ENCODE measurements at places on chromosomes 16 and 17.

DNA sequence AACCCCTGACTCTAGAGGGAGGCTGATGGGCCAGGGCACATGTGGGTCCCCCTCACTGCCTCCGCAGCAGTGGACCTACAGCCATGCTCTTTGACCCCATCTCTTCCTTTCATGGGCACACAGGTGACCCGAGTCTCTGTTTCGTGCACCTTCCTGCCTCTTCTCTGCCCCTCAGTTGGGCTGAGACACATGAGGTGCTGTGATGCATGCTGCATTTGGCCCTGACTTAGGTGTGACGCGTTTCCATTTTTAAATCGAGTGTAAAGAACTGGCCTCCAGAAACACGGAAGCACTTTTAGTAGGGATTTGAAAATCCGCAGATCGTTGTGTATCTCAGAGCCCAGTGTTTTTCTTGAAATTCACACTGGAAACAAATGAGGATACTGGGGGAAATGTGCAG is 24.6 kb downstream of the C16orf90 start:
- DNase-seq = no peak

GRCh38 chr16:12609937-12610699 is 193.6 kb downstream of the CPPED1 start:
- DNase-seq = no peak

DNA sequence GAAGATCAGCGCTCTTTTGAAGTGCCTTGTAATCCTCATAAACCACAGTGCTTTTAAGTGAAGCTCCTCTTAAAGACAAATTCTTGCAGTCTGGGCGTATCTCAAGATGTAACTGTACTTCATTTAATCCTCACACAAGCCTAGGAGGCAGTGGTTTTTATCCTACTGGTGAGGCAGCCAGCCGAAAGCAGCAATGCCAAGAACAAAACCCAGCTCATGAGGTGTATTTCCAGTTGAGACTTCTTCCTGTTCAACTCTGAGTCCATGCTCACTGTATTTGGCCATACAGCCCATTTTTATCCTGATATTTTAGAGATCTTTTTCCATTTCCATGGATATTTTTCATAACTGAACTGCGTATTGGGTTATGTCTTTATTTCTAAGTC is 13.7 kb downstream of the CTRB2 start:
- no peak for DNase-seq

GRCh38 chr16:60027351-60027750 is 1293.2 kb upstream of the GOT2 start:
- DNase-seq = no peak

DNA sequence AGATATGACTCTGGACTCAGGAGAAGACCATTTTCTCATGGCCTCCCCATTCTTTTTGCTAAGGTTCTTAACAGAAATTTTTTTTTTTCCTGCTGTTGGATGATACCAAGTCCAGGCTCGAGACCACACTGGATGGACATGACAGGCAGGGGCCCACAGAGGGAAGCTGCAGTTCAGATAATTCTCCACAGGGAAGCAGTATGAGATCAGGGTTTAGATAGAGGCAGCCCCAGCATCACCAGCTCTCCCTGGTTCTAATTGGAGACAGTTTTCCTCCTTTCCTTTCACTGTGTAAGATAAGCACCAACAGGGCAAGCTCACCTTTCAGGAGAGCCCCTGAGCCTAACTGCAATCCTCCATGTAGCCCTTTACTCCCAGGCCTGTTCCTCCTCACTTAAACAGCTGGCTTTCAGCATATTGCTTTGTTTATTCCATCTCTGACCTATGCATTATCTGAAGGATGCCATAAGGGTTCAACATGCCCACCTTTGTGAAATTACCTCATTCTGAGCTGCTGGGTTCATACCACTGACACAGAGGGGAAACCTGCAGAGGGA is 108.1 kb downstream of the SNX11 start:
- peak; percentile 75 for DNase-seq

DNA sequence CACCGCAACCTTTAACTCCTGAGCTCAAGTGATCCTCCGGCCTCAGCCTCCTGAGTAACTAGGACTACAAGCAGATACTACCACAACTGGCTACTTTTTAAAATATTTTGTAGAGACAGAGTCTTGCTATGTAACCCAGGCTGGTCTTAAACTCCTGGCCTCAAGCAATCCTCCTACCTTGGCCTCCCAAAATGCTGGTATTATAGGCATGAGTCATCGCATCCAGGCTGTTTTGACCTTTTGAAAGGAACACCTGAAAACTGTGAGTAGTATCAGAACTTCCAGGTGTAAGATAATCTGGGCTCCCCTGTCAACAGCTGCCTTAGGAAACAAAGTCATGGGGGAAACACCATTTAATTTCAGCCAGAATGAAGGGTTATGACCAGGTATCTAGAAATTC is 77.5 kb downstream of the CYTH1 start:
- DNase-seq = no peak

GRCh38 chr16:69199382-69199781 is 12.4 kb downstream of the SNTB2 start:
- DNase-seq = no peak

- no peak for DNase-seq
Measured at GRCh38 chr17:43134774-43135453, 9.8 kb upstream of the BRCA1 start.

DNA sequence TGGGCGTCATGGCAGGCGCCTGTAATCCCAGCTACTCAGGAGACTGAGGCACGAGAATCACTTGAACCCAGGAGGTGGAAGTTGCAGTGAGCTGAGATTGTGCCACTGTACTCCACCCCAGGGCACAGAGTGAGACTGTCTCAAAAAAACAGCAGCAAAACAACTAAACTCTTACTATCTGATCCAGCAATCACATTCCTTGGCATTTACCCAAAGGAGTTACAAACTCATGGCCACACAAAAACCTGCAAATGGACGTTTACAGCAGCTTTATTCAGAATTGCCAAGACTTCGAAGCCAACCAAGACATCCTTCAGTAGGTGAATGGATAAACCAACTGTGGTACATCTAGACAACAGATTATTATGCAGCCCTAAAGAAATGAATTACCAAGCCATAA is 4.0 kb downstream of the SIAH1 start:
- no peak for DNase-seq

DNA sequence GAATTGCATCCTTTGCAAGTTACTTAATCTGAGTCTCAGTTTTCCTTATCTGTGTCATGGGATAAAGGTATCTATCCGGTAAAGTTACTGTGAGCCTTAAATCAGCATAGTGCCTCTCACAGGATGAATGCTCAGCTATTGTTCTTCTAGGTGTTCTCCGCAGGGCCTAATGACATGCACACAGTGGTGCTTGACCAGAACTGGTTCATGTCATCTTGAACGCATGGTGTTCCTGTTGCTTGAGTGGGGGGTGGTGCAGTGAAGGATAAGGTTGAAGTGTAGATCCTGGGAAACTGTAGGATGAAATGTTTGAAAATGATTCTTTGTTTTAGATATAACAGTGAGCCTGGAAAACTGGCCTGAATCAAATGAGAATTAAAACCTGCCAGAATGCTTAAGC is 4.0 kb downstream of the KRT40 start:
- DNase-seq = no peak

DNA sequence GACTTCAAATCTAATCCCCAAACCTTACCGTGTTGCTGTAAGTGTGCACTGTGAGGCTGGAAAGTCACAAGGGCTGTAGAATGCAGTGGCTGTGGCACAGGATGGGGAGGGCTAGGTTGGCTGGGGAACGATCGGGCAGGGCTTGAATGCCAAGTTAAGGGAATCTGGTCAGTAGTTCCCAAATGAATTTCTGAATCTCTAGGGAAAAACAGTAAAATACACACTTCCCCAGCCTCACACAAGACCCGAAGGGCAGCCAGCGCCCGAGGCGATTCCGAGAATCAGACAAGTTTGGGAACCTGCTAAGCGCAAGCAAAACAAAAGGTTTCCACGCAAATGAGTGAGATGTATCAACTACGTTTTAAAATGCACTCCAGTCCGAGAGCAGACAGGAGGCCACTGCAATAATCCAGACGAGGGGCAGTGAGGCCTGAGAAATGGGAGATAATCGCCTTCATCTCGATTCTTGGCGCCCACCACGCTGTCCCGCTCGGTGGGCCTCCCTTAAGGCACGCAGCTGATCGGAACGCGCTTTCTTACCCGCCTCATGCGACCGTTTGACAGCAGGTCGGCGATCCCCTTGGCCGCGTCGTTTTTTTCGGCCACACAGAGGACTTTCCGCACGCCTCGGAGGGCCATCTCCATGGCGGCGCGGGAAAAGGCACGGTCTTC is 599 bp downstream of the TOP3A start:
- DNase-seq = peak; percentile 27

DNA sequence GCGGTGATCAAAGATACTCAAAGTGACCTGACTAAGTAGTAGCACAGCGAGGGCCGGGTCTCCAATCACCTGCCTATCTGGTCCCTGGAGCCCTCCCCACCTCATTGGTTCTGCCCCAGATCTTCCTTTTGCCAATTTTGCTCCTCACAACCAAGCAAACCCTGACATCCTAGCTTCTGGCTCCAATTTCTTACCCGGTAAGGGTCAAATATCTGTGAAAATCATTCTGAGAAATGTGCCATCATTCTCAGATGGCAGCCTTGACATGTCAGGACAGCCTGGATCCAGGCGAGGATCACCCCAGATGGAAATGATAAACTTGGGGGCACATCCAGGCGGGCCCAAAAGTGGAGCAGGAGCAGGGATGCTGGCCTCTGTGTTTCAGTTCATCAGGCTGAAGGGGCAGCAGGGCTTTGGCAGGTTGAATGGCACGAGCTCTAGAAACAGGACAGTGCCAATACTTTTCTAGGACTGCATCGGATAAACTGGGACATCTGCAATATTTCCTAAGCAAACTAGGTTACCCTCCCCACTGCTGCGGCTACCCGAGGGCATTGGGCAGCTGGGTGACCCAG is 83.9 kb downstream of the SHISA6 start:
- no peak for DNase-seq

DNA sequence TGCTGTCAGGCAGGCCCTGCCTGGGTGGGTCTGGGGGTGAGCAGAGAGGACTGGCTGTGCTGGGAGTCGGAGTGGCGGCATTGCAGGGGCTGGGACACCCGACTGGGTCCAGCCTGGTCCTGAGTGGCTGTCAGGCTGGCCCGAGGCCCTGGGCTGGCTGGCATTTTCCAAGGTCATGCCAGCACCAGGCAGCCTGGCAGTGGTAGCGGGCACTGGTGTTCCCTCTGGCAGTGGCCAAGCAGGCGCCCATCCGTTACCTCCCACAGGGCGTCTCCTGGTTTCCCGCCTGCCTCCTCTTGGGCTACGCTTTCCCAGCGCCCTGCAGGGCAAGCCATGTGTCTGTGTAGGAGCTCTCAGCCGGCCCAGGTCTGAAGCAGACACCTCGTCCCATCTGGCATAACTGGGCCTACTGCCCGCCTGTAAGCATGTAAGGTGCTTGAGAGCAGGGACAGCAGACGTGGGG is 5.7 kb upstream of the PKMYT1 start:
- no peak for DNase-seq

DNA sequence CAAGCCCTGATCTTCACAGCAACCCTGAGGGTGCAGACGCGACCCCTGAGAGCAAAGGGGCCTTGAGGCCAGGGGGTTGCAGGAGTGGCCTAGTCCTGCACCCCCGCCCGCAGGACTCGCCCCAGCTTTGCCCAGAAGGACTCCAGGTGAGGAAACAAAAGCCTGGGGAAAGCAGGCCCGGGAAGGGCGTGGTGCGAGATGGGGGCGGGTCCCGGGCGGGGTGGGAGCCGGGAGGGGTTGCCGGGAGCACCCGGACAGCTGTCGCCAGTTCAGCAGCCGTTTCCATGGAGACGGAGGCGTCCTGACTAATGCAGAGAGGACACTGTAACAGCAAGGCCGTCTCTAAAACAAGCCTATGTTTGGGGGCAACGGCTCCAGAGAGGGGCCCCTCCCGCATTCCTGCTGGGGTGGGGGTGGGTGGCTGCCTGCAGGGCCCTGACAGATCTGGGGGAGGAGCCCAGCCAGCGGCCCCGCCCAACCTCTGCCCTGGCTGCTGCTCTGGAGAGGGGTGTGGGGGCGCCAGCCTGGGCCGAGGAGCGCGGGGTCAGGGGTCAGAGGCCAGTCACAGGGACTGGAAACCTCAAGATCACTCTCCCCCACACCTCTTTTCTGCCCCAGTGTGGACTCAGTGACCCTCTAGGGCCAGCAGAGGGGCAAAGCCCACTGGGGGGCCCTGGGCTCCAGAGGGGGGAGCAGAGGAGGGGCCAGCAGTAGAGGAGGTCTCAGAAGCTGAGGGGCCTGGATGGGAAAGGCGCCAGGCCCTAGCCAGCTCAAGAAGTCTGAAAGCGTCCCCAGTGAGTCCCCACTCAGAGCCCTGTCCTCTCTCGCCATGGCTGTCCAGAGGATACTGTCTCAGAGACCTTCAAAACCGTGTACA is 3.1 kb upstream of the TPPP3 start:
- peak; percentile 58 for DNase-seq

- DNase-seq = peak; percentile 71
Measured at GRCh38 chr16:3094289-3095027, 4.6 kb downstream of the ZSCAN10 start.

DNA sequence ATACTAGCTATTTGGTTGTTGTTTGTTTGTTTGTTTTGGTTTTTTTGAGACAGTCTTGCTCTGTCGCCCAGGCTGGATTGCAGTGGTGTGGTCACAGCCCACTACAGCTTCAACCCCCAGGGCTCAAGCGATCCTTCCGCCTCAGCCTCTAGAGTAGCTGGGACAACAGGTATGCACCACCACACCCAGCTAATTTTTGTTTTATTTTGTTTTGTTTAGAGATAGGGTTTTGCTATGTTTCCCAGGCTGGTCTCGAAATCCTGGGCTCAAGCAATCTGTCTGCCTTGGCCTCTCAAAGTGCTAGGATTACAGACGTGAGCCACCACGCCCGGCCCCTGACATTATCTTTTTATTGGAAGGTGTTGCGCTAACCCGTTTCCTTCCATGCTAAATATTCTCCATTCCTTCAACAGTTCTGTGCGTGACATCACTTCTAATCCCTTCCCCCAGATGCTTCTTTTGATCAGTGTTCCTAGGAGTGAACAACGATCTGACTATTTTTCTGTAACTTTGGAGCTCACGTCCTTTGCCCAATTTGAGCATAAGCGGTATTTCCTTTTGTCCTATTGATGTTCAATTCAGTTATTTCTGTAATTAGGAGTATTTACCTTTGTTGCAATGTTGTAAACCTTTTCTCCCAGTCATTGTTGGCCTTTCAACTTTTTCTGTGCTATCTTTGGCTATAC is 30.2 kb upstream of the EMP2 start:
- DNase-seq = no peak

Measured in ACHN (cell line).